HT1080 (cell line): ENCODE measurements at places on chromosomes 2 and 18. TPM values are rescaled to one million over a fixed set of nuclear protein-coding genes. Genes with fewer than 3 reads are reported as not detected.
A peak's percentile ranks its signal among the peaks of the same experiment; 100 is the strongest.

TCF7L1 gene
- total RNA-seq = 0.10 and 0.16 TPM in 2 replicates

TMEM18 gene
- 22.5 and 27.5 TPM in 2 replicates for total RNA-seq

SALL3 gene
- not detected in 2 replicates for total RNA-seq

DNA sequence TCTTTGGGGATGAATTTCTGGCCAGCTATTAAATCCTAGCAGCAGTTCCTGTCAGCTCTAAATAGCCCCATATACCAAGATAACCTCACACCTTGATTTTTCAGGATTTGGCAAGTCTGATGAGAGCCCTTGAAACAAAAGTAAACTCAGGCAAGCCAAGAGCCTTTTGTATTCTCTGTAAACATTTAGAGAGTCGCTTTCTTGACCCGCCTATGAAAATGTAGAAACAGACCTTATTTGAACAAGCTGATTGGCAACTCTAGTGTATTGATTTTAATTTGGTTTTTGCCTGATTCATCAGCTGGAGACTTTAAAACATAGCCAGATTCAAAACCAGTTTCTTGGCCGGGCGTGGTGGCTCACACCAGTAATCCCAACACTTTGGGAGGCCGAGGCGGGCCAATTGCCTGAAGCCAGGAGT, 43.4 kb downstream of the CABLES1 start:
- no peak for DNase-seq

DNA sequence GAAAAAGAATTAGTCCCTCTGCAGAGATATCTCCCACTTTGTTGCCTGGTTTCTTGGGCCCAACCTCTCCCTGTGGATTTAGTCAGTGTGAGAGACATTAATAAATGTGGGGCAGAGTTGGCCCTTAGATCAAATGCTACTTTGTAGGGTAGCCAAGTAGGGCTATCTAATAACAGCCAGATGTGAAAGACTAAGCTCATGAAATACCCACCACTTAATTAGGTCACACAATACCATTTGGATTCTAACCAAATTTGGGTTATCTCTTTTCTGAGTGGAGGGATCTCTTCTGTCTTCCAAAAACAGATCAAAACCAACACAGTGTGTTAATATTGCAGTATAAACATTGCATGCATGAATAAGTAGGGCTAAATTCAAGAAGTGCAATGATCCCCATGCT, 626.8 kb upstream of the ZEB2 start:
- DNase-seq = no peak

DNA sequence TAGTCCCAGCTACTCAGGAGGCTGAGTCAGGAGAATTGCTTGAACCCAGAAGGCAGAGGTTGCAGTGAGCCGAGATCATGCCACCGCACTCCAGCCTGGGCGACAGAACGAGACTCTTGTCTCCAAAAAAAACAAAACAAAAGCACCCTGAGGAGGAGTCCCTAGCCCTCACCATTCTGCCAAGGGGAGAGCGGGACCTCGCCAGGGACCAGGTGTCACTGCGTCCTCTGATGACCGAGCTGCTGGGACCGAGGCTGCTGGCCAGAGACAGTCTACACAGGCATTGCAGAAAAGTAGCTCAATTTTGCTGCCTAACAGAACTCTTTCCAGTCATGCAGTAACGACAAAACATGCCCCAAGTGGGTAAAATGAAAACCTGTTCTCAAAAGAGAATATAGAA, 18.4 kb downstream of the NCK2 start:
- no peak for DNase-seq

DNA sequence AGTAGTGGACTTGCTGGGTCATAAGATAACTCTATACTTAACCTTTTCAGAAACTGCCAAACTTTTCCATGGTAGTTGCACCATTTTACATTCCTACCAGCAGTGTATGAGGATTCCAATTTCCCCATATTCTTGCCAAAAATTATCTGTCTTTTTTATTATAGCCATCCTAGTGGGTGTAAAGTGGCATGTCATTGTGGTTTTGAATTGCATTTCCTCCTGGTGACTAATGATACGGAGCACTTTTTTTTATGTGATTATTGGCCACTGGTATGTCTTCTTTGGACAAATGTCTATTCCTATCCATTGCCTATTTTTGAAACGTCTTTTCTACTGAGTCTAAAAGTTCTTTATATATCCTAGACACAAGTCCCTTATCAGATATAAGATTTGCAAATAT, 44.3 kb downstream of the CACNB4 start:
- peak; percentile 81 for DNase-seq

DNA sequence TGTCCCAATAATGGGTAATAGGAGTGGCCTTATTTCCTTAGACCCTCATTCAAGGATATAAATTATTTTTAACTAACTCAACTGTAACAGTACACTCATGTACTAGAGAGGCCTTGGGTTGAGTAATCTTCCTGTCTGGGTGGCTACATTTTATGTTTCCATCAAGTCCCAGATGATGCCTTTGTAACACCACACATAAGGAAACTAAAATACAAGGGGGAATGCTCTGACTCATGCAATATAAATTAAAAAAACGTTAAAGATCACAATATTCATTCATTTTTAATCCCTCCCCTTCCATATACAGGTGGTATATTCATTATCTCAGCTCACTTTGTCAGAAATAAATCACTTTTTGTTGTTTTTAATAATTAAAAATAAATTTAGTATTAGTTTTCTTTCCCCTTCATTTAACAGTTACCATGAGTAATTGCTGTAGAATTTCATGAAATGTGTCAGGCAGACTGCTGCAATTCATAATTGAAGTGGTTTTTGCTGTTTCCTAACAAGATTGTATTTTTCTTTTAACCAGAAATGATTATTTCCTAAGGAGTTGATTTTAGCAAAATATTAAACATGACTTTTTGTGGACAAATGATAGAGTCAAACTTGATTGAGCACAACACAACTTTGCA, 1403.6 kb downstream of the SUCLG1 start:
- DNase-seq = peak; percentile 86

DNA sequence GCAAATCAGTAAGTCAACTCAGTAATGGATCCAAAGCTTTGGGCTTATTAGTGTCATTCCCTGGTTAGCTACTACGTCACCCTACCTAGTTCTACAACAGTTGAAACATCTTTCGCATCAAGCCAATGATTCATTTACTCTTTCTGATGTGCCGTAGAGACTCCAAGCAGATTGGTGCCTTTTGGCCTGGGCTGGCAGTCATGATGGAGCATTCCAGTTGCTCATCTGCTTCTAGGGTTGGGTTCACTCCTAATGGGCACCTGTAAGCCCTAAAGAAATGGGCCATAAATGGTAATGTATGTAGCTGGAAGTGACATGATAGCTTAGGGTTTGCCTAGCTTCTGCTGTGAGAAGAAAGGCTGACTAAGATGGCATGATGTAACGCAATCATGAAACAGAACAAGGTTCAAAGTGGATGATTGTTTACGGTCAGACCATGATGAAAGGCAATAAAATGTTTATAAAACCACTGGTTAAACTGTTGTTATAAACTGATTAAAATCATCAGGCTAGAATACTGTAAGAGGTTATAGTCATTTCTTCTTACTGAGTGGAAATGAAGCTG, 20.4 kb upstream of the CCL20 start:
- no peak for DNase-seq

- DNase-seq = peak; percentile 64
These were observed 171.7 kb upstream of the SOX11 start for GRCh38 chr2:5520463-5520972.

GRCh38 chr18:68445136-68445535, 269.8 kb downstream of the TMX3 start:
- no peak for DNase-seq

- peak; percentile 36 for DNase-seq
These were observed 24.4 kb downstream of the MPHOSPH10 start for GRCh38 chr2:71154798-71155197.

GRCh38 chr2:71690876-71691475, 237.6 kb downstream of the DYSF start:
- DNase-seq = no peak

DNA sequence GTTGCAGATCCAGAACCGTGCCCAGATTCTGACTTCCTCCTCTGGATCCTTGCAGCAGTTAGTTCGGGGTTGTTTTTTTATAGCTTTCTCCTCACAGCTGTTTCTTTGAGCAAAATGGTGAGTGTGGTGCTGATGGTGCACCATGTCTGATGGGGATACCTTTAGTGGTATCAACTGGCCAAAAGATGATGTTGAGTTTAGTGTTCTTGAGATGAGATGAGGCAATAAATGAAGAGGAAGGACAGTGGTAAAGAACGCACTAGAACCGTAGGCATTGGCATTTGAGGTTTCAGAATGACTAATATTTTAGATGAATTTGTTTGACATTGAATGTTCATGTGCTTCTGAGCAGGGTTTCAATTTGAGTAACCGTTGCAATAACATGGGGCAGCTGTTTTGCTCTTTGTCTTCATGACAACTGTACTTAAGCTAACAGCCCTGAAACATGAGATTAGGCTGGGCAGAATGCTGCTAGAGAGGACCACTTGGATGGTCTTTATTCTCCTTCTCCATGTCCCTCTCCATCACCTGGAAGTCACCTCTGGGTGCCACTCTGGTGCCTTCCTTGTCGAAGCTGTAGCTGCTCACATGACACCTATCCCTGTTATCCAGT, 3.9 kb downstream of the CTLA4 start:
- no peak for DNase-seq

DNA sequence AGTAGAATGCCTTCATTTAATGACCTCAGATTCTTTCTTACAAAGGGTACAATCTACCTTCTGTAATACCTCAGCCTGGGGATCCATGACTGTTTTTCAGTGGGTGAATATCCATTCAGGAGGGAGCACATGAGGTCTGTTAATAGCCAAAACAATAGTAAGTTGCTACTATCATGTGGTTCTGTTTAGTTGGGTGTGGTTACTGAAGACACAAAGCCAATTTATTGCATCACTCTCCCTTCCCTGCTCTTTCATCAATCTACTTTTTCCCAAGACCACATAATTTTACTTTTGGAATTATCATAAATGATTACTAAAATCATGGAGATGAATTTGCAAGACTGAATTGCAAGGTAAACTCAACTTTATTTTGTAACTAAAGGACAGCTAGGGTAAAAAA, 254.2 kb downstream of the GALNT13 start:
- no peak for DNase-seq

DNA sequence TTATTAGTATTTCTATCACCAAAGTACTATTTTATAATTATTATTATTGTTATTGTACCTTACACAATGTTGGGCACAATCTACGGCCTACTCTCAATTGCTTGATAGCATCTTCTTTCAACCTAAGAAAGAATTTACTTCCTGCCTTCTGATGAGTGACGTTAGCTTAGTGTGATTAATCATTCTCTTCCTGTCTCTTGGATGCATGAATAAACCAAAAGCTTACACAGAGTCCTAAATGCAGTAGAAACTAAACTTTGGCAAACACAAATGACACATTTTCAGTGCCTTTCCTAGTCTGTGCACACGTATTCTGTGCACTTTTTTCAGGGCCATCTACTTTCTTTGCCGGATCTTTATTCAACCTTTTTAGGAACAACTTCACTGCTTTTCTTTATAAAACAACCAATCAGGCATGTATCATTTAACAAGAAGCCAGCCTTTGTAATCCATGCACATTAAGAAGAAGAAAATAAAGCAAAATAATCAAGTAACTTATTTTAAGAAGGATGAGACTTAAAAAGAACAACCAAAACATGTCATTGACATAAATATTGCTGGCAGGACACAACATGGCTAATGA, 19.1 kb downstream of the TRAK2 start:
- DNase-seq = peak; percentile 85
